ENCODE measurements at places on chromosomes 11 and 22.

- DNase-seq, result no peak
Measured at GRCh38 chr11:129998107-129998506, 4.5 kb downstream of the PRDM10 start.

DNA sequence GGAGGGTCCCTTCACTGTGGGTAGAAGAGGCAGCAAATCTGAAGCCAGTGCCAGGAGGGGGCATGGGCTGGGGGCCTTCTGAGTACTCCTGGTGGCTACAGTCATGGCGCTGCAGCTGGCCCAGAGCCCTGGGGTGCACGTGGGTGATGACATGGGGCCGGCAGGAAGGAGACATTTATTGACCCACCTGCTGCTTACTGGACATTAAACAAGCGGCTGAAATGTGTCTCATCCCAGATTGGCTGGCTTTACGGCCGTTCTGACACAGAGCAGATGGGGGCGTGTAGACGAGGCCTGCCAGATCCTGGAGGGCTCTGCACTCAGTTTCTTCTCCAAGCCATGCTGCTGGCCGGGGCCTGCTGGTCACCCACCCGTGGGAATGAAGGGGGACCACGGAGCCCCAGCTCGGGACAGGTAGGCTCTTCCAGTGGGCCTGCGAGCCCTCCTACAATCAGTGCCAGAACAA is 906.9 kb downstream of the BRD1 start:
- DNase-seq, result no peak

DNA sequence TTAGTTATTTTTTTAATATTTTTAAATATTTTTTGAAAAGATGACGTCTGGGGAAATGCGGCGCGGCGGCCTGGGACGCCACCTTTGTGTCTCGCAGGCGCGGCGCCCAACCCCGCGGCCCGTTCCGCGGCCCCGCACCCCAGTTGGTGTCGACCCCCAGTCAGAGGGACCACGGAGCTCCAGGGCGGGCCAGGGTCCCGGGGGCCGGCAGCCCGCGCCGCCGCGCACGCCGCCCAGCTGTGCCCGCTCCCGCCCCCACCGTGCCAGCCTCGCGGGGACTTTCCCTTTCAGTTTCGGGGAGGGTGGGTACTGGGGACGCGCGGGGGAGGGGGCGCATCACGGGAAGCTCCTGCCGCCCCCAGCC is 1.6 kb downstream of the CCND1 start:
- DNase-seq, result peak; percentile 64

DNA sequence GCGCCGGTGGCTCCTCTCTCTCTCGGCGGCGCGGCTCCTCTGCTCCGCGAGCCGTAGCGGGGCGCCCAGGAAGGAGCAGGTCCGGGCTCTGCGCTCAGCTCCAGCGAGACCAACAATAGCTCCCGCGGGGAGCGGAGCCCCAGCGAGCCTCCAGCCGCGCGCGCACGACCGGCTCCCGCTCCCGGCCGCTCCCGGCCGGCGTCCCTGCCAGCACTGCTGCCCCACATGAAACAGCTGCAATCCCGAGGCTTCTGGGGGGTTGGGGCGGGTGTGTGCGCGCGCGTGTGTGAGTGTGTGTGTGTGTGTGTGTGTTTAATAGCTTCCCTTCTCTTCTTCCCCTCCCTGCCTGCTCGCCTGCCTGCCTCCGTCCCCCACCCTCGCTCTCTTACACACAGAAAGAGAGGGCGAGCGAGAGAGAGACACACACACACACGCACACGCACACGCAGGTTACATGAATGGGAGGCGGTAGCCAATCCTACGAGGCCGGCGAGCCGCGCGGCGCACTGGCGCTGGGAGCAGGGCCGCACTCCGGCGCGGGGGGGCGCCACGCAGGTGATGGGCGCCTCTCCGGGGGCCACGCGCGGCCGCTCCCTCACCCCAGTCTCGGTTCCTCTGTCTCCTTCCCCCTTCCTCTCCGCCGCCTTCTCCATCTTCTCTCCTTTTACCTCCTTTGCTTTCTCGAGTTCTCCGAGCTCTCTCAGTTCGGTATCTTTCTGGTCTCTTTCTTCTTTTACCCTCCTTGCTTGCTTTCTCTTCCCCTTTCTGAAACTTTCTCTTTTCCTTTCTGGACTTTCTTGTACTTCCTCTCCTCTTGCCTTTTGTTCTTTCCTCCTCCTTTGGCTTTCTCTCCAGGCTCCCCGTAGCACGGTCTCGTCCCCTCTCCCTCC is at the start of gene TENM4:
TSS of gene TENM4 (minus strand) at position 460 of the 890 bp plus-strand sequence. CDS start 371,086 bp downstream, outside the sequence.
- DNase-seq, result no peak

DNA sequence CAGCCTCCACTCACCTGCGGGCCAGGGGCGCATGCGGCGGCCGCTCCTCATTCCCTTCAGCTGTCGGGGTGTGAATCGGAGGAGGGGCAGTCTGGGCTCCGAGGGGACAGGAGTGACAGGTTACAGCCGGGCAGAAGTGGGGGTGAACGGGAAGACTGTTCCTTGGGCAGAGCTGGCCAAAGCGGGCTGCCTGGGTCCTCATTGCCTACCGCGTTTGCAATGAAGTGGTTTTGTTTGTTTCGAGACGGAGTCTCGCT is 733 bp downstream of the MEI1 start:
- no peak for DNase-seq
